ENCODE measurements at places on chromosomes 1 and 21.

- DNase-seq, result peak; percentile 45
These were observed 28.8 kb upstream of the PPP2R5A start for GRCh38 chr1:212256369-212256768.

DNA sequence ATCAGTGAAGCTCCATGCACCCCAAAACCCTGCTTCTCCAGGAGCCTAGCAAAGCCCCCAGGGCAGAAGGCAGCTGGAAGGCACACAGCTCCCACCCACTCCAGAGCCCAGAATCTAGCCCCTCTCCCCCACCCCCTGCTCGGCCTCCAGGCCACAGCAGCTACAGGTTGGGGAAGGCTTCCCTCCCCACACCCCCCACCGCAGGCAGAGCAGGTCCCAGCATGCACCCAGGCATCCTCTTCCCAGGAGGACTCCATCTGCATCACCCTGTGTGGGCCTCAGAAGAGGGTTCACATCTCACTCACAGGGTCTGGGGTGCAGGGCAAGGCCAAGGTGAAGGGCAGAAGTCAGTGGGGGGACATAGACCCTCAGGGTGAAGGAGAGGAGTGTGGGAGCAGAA, 719 bp downstream of the S100A14 start:
- no peak for DNase-seq

GRCh38 chr21:43605320-43606215, 53.7 kb downstream of the HSF2BP start:
- DNase-seq, result no peak

DNA sequence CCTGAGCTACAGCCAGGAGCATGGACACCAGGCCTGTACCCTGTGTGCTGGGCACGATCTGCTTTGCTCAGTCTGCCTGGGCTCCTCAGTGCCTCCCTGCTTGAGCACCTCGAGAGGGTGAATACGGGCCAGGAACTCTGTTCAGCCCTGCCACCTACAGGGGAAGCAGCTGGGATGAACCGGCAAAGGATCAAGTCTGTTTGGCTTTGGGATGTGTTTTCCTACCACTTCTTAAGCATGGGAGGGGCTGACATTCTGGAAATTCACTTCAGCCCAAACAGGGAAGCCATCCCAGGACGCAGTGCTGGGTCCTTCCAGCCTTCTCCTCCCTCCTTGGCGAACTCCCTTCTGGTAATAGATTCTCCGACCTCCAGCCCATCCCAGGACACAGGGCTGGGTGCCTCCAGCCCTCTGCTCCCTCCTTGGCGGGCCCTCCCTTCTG, 55.8 kb upstream of the SELENON start:
- DNase-seq, result no peak

DNA sequence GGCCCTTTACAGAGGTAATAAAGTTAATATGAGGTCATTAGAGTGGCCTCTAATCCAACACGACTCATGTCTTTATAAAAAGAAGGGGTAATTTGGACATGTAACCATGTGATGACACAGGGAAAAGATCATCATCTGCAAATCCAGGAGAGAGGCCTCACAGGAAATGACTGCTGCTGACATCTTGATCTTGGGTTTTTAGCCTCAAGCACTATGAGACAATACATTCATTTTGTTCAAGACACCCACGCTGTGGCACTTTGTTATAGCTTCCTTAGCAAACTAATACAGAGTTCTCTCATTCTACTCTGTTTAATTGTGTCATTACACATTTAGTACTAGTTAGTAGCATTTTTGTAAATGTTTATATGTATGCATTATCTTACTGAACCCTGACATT, 64.0 kb upstream of the RUNX1 start:
- no peak for DNase-seq

DNA sequence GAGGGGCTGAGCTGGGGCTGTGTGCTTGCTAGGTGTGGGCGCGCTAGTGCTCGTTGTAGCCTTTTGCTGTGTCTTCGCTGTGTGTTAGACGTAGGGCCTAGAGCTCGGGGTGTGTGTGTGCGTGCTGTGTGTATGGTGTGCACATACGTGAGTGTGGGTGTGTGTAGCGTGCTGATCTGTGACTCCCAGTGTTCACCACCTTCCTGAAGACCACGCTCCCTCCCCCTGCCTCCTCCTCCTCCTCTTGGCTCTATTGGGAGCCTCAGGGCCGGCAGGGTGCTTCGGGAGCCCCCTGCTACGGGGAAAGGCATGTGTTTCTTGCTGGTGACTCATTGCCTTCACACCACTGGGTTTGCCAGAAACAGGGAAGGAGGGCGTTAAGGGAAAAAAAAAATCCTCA, 9.4 kb upstream of the KCNC4 start:
- DNase-seq, result no peak

DNA sequence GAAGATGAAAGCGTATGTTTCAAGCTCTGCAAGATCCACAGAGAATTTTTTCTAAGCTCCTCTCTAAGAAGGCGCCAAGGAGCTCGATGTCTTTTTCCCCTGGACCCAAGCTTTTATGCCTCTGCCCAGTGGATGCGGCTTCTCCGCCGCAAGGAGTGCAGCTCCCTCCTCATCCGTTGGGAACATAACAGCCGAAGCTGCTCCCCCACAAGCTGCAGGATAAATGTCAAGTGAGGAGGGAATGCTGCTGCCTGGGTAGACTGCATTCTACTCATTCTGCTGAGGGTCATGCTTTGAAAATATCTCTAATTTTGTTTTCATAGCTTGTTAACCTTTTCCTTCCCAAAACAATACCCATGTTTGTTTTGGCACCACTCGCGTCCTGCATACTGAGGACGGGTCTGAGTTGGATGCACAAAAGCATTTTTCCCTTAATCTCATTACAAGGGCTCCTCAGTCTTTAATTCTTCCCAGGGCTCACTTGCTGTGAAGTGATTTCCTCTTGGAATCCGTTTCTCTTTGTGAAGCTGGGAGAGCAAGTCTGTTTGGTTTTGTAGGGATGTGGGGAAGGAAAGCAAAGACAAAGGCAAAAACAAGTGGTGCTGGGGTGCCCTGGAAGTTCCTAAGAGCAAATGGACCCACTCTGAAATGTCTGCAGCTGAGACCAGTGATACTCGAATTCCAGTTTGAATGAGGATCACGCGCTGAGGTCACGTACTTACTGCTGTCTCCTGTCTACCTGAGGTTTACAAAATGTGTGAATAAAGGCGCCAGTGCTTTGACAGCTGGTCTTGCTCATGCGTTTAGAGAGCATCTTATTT, 134.0 kb upstream of the IRF2BP2 start:
- no peak for DNase-seq

DNA sequence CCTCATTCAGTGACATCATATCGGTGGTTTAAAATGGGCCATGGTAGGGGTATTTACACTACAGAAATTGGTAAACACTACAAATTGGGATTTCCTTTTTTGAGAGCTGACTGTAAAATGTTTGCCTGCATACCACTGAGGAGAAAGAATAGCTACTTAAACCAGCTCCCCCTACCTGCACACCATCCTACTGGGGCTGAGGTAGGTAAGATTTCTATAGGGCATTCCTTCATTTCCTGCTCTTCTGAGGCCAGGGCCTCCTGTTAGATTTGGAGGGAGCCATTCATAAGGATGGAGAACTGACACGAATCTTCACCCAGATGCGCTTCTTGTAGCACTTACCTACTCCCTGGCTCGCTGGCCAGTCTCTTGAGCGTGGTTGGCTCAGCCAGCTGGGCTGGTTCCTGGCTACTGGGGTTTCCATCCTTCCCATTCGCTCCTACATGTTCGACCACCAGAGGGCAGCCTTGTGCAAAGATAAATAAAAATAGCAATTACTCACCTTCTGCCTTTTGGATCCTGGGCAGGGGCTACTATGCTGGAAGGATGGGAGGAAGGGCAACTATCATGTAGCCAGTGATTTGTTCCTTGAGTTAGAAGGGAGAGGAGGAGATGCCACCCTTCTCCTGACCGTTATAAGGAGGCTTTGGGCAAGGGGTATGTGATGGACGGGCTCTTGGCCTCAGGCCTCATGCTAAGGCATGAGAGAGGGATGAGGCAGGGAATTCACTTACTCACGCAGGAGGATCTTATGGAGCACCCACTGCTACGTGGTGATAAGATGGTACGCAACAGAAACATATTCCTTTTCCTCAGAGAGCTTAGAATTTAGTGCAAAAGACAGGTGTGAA, 10.7 kb downstream of the OPTC start:
- peak; percentile 80 for DNase-seq
